ENCODE measurements at places on chromosomes 6 and 20. TPM values are rescaled to one million over a fixed set of nuclear protein-coding genes. Genes with fewer than 3 reads are reported as not detected.

DNA sequence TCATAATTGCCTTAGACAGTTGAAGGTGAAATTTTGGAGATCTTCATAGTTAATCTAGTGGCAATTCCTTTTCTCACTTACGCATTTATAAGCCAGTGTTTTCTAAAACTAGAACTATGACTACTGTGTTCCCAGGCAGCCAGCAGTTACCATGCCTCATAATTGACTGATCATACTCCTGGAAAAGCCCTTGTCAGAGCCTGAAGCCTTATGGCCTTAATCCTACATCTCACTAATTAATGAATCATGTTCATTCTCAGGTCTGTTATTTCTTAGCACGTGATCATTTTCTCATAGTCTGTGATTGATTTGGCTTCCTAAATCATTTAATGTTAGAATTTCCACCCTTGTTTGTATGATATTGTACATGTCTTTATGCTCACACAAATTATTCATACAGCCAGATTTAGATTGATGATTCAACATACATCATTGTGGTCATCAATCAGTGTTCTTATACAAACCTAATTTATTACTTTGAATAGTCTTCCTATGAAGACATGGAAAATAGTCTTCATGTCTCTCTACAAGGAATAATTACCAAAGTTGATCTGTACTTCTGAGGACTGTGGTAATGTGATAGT is 132.6 kb upstream of the ASCC3 start:
- H3K27me3 ChIP-seq = no peaks in the 10 kb centered on the region
- H3K4me3 ChIP-seq = no peak overlapping the region
- H3K36me3 ChIP-seq = no peaks in the 10 kb centered on the region
- no peak for DNase-seq

The CAP2 gene
- not detected for total RNA-seq

DNA sequence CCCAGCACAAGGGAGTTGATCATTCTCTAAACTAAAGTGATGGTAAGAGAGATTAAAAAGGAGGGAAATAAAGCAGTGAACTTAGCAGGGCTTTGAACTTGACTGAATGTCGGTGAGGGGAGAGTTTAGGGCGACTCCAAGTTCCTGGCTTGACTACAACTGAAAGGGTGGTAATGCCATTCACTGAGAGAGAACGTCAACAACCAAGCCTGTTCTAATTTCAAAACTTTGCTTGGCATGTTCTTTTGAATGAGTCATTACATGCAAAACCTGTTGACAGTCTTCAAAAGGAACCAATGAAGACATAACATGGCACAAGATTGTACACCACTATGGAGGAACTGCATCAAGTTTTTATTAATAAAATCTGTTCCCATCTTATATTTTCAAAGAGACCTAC is 10.3 kb upstream of the MYB start:
- peak overlapping the region; percentile 75 for H3K27ac ChIP-seq
- no peaks in the 10 kb centered on the region for H3K36me3 ChIP-seq
- peaks cover 50% of the 10 kb centered on the region for H3K4me1 ChIP-seq

GRCh38 chr6:81476881-81477280 is 275.6 kb downstream of the TENT5A start:
- H3K27me3 ChIP-seq = no peaks in the 10 kb centered on the region
- no peak for DNase-seq
- H3K36me3 ChIP-seq = no peaks in the 10 kb centered on the region
- no peak overlapping the region for H3K4me3 ChIP-seq

GRCh38 chr6:73636048-73636447 is 17.7 kb downstream of the SLC17A5 start:
- H3K4me3 ChIP-seq = no peak overlapping the region
- no peak for DNase-seq
- no peaks in the 10 kb centered on the region for H3K4me1 ChIP-seq
- peaks cover 20% of the 10 kb centered on the region for H3K36me3 ChIP-seq
- H3K27me3 ChIP-seq = no peaks in the 10 kb centered on the region

DNA sequence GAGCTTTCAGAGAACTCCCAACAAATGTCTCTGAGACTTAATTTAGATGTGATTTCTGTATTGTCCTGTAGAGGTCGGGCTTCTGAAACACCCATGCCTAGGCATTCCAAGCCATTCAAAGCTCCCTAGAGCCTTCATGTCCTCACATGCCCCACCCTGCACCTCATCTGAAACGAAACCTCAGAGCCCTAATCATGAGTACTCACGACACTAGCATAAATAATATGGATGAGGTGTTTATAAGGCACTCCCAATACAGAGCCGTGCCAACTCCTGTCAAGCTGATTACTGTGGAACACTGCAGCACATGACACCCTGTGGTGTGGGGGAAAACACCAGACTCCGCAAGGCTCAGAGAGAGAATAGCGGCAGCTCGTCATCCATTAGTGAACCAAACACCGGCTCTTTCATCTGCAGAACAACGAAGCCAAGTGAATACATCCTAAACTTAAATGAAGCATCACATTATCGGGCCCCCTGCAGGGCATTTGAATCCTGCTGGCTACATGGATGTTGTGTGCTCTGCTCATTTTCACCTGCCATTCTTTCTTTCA is 83.8 kb downstream of the FNDC1 start:
- no peak overlapping the region for H3K4me3 ChIP-seq
- no peaks in the 10 kb centered on the region for H3K36me3 ChIP-seq
- DNase-seq = no peak
- no peak overlapping the region for H3K27ac ChIP-seq
- H3K4me1 ChIP-seq = no peaks in the 10 kb centered on the region

GRCh38 chr20:36663031-36663430 is 17.0 kb upstream of the SLA2 start:
- no peak for DNase-seq
- no peak overlapping the region for H3K4me3 ChIP-seq
- H3K27ac ChIP-seq = no peak overlapping the region
- peaks cover 15% of the 10 kb centered on the region for H3K36me3 ChIP-seq

DNA sequence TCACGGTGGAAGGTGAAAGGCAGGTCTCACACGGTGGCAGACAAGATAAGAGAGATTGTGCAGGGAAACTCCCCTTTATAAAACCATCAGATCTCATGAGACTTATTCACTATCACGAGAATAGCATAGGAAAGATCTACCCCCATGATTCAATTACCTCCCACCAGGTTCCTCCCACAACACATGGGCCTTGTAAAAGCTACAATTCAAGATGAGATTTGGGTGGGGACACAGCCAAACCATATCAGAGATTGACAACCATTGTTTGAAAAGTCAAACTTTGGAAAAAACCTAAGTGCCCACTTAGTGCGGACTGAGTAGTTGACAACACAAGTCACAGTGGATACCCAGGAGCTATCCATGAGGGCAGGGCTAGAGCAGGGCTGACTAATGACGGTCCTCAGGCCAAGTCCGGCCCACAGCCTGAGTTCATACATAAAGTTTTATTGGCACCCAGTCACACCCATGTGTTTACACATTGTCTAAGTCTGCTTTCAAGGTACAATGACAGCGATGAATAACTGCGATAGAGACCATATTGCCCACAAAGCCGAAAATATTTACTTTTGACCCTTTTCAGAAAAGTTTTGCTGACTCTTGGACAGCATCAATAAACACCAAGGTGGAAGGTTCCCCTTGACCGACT is 33.8 kb upstream of the PMEPA1 start:
- peaks cover 12% of the 10 kb centered on the region for H3K27me3 ChIP-seq
- no peak overlapping the region for H3K27ac ChIP-seq
- no peak overlapping the region for H3K4me3 ChIP-seq
- no peaks in the 10 kb centered on the region for H3K36me3 ChIP-seq
- DNase-seq = no peak

DNA sequence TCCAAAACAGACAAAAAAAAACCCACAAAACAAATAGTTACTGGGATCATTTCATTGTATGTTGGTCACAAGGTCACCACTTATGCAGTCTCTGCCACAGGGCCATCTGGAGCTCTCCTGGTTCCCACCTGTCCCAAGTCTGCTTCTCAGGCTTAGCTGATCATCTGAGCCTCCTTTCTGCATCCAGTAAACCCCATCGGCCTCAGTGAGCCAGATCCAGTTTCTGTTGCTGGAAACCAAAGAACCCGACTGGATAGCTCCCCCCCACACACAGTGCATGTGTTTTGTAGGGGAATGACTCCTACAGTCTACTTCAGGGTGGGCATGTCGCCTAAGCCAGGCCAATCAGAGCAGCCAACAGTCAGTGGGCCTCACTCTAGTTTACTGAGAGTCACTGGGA is 233.3 kb downstream of the PREX1 start:
- DNase-seq = no peak
- H3K4me3 ChIP-seq = no peak overlapping the region
- no peaks in the 10 kb centered on the region for H3K4me1 ChIP-seq
- H3K27ac ChIP-seq = no peak overlapping the region

DNA sequence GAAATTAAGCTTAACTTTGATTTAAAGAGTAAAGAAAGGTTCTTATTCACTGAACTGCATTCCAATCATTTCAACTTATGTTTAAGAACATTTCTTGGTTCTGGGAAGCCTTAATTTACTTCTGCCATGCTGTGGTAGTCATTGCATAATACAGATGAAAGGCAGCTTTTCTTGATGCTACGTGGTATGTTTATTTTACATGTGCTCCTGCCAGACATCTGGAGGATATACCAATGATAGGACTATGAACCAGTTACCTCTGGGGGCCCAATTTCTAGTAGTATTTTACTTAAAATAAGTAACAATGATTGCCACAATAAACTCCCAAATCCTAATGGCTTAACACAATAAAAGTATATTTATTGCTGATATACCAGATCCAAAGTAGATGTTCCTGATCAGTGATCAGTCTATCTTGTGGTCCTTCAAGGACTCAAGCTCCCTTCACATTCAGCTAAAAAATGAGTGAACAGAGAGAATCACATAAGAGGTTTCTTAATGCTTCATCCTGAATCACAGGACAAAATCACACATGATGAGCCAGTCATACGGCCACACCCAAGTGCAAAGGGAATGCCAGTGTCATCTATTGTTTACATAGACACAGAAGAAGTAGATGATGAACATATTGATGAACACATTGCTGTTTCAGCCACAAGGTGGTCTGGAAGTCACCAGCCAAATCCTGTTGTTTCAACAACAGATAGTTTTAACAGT is 56.5 kb upstream of the CCN2 start:
- no peak overlapping the region for H3K4me3 ChIP-seq
- H3K27me3 ChIP-seq = no peaks in the 10 kb centered on the region
- H3K27ac ChIP-seq = no peak overlapping the region
- no peaks in the 10 kb centered on the region for H3K4me1 ChIP-seq
- DNase-seq = no peak
- H3K36me3 ChIP-seq = no peaks in the 10 kb centered on the region

The TBX18 gene
- not detected for total RNA-seq

DNA sequence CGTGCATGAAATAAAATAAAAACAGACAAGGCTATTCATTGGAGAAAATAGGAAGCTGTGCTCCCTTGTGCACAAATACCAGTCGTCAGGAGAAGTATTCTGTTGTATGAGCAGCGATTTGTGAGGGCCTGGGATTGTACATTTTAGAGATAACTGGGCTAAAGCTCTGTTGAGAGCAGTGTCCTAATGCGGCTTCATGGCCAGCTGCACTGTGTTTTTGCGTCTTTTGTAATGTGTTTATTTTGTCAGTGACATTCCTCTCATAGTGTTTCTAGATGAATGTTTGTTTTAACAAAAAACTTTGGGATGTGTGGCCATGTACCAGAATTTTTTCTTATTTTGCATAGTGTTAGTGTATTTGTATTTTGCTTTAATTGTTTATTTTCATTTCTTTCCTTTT is 14.8 kb downstream of the ERMARD start:
- DNase-seq = no peak
- no peaks in the 10 kb centered on the region for H3K27me3 ChIP-seq
- H3K36me3 ChIP-seq = peaks cover 31% of the 10 kb centered on the region

DNA sequence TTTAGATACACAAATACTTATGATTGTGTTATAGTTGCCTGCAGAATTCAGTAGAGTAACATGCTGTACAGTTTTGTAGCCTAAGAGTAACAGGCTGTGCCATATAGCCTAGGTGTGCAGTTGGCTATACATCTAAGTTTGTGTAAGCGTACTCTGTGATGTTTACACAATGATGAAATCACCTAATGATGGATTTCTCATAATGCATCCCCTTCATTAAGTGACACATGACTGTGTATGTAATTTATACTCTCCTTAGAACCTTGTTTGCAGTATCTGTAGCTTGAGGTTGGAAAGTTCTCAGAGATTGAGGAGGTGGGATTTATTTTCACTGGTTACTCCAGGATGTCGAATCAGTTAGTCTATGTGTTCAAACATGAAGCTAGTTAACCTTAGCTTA is 67.0 kb upstream of the TMEM30A start:
- H3K4me1 ChIP-seq = no peaks in the 10 kb centered on the region
- H3K27ac ChIP-seq = no peak overlapping the region
- H3K36me3 ChIP-seq = no peaks in the 10 kb centered on the region
- no peak overlapping the region for H3K4me3 ChIP-seq
- H3K27me3 ChIP-seq = peaks cover 41% of the 10 kb centered on the region

The NCOA5 gene
- total RNA-seq = 30.4 TPM

Data from activated T-helper 1 cell treated with anti-CD3 and anti-CD28 coated beads, Interleukin-12 subunit alpha, Interleukin-12 subunit beta, Interleukin-2, Interleukin-4 antibody, amounts not matched to agents 30 ng/mL and 10 ng/mL and 1 ng/mL, durations not matched to agents 14 hours and 24 hours and 36 hours (primary cell).